Suppressor macrophage treated with lipopolysaccharide for 1 hour (primary cell): ENCODE measurements at places on chromosomes 13 and 19.

DNA sequence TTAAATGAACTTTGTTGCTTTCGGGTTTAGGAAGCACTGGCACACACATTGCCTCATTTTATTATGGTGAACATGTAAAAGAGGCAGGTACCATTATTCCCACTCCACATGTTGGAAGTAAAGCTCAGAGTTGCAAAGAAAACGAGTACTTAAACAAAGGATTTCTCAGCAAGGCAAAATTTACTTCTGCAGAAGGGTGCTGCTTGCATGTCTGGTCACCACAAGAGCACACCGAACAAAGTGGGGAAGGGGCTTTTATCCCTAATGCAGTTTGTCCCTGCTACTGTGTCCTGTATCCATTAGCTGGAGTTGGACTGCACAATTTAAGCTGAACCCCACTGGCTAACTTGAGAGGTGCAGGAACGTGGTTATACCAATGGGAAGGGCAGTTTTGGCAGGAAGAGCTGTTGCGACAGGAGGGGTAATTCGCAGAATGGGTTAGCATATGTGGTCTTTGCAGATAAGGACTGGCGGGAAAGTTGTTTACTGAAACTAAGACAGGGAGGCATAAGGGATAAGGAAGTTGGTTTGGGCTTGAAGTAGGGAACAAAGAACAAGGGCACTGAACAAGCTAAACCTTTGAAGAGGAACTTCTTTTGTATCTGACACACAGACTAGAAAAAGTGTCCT, 545.5 kb downstream of the UQCRFS1 start:
- DNase-seq, result no peak

DNA sequence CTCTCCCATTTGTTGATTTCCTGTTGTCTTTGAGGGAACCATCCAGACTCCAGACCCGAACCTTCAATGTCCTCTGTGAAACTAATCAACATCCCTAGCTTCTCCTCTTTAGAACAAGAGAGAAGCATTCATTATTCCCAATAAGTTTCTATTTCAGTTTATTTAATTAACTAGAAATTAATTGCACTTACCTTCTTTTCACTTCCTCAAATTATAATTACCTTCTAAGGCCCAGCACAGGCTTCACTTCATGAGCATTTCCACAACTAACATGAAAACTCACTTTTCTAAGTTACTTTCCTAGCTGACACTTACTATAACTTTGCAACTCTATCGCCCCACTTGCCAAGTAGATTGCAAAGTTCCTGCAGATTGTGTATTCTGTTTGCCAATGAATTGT, 71.6 kb upstream of the HTR2A start:
- no peak for DNase-seq

DNA sequence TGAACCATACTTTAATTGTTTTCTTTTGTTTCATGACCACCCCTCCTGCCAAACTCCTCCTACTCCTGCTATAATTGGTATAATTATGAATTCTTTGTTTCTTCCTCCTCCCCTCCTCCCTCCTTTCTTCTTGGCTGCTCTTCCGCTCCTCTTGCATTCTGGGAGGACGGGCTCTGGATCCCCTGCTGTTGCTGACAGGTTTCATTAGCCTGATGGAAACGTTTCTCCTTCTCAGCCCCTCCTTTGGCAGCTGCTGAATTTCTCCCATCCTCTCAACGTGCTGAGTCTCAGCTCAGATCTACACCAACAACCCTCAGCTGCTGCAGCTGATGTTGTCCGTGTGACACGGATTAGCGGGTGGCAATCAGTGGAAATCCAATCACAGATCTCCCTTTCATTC, 97.1 kb upstream of the UBAC2 start:
- no peak for DNase-seq

GRCh38 chr19:55333870-55334269, 5.8 kb upstream of the KMT5C start:
- DNase-seq, result no peak

GRCh38 chr13:79807554-79807953, 326.6 kb downstream of the NDFIP2 start:
- DNase-seq, result no peak

DNA sequence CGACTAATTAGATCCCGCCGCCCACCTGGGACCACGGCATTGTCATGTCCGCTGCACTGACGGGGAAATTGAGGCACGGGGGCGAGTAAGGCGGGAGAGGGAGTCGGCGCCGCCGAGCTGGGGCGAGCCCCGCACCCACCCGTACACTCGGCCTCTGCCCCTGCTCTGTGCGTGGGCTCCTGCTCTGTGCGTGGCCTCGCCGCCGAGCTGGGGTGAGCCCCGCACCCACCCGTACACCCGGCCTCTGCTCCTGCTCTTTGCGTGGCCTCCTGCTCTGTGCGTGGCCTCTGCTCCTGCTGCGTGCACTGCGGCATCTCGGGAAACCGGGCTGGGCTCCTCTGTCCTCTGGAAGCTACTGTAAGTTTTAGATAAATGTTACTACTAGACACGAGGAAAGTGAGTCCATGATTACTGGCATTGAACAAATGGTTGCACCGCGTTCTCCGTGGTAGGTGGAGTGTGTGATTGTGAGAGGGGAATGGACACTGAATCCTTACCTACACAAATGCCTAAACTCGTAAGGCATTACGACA, 826 bp upstream of the C1QTNF9 start:
- no peak for DNase-seq

DNA sequence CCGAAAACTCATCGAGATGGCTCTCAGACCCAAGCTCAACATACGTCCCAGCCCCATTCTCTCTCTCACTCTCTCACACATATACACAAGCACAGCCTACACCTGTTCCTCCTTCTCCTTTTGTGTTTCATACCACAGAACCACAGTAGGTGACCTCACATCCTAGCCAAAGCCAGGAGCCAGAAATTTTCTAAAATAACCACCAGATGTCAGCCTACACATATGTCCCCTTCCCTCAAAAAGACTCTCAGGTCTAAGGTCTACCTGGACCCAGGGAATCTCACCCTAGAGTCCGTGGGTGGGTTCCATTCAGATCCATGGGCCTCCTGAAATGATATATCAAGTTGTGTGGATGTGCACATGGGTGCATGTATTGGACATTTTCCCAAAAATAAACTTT, 104.2 kb upstream of the IPO5 start:
- DNase-seq, result no peak

DNA sequence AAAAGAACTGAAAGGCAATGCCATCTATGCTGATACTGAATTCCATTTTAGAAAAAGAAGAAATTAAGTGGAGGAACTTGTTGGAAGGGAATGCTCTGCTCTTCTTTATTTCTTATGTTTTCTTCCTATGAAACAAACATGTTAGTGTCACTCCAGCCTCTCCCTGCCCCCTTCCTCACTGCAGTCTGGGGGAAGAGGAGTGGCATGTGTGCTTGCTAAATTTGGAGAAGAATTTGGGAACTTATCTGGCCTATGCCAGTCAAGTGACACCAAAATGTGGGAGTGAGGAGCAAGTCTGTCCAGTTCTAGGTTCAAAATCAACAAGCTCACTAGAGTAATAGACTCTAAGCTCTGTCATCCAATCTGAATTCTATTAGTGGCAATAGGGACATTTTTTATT, 214.6 kb downstream of the RBM26 start:
- DNase-seq, result peak; percentile 11

DNA sequence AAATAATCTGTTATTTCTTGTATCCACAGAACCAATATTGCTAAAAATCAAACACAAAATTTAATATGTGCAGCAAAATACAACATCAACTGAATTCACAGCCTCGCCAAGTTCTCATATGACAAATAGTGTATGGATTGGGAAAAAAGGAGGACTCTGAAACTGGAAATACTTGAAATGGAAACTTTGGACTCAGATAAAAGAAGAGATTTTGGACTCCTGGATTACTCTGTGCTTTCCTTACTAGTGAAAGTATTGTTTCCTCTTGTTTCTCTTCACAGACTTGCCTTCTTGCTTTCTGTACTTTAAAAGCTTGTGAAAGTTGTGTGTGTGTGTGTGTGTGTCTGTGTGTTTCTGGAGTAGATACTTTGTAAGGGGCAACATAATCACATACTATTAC, 1596.3 kb downstream of the PCDH9 start:
- no peak for DNase-seq

DNA sequence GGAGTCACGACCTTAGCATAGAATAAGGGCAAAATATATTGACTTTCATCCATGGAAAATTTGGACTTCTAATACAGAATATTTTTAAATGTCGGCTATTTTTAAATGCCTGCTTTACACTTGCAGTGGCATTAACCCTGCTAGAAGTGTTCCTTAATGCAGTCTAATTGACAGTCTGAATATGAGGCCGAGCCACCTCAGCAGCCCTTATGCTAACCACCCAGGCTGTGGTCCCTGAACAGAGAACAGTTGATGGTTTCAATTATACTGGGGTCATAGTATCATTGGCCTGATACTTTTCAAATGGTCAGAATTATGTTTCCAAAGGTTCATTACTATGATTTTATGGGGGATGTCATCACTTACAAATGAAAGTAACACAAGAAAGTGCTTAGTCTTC, 764.7 kb upstream of the SLITRK1 start:
- no peak for DNase-seq

DNA sequence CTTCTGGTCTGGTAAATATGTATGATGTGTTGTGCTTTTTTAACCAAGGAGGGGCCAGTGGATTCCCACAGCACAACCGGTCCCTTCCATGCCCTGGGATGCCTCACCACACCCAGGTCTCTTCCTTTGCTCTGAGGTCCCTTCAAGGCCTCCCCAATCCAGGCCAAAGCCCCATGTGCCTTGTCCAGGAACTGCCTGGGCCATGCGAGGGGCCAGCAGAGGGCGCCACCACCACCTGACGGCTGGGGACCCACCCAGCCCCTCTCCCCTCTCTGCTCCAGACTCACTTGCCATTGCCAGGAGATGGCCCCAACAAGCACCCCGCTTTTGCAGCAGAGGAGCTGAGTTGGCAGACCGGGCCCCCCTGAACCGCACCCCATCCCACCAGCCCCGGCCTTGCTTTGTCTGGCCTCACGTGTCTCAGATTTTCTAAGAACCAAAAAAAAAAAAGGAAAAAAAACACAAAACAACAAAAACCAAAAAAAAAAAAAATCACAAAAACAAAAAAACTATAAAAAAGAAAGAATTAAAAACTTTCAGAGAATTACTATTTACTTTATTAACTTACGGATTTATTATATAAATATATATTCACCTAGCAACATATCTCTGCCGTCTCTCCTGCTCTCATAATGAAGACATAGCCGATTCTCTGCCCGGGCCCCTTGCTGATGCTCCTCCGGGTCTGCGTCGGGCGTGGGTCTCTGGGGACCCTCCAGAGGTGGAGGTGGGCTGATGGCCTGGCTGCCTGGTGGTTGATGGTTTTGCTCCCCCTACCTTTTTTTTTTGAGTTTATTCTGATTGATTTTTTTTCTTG, 14.4 kb downstream of the CAPN12 start:
- peak; percentile 90 for DNase-seq

- no peak for DNase-seq
These were observed 1331.5 kb upstream of the PCDH20 start for GRCh38 chr13:62747152-62747551.

- DNase-seq, result no peak
These were observed 136.1 kb upstream of the IRS2 start for GRCh38 chr13:109922518-109922917.

DNA sequence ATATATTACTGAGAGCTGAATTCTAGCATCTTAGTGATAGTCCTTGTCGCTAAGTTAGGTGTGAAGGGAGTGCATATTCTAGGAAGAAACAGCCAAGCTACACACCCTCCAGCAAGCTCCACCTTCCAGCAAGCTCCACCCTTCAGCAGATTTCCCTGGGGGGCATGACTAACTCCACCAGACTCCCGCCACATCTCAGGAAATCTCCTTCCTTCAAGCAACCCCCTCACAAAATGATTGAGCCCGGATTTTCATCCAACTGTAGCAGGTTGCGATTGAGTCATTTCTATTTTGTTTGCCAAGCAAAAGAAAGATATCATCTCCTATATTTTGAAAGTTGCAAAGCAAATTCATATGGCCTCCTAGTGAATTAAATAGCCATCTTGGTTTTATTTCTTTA, 162.1 kb upstream of the TMTC4 start:
- no peak for DNase-seq

DNA sequence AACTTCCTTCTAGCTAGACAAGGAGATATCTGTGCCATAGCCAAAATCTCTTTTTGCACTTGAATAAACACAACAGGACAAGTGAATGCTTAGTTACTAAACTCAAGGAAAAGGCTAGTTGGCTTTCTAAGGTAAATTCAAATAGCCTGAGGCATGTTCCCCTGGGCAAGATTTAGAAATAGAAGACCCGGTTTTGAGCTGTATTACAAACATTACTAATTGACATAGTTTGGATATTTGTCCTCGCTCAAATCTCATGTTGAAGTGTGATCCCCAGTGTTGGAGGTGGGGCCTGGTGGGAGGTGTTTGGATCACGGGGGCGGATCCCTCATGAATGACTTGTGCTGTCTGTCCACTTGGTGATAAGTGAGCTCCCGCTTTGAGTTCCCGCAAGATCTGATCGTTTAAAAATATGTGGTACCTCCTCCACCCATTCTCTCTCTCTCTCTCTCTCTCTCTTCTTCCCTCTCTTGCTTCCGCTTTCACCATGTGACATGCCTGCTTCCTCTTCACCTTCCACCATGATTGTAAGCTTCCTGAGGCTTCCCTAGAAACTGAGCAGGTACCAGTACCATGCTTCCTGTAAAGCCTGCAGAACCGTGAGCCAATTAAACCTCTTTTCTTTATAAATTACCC, 3.9 kb upstream of the KBTBD6 start:
- DNase-seq, result no peak

GRCh38 chr19:17335575-17335974, 920 bp upstream of the ANO8 start:
- DNase-seq, result no peak

GRCh38 chr19:29088761-29089160, 124.2 kb downstream of the UQCRFS1 start:
- DNase-seq, result no peak

DNA sequence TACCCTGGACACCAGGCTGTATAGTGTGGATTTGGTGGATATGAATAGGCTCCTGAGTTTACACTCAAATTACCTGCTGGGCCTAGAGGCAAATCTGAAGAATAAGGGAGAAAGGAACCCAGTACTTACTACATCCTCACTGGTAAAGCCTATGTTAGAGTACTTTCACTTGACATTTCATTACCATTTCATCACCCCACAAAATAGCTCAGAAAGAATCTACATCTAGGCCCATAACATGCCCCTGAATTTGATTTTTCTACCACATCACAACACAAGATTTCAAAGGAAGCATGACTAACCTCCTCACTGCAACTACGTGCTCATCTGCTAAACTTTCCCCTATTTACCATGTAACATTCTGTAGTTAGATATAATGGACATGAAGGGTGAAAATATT, 43.3 kb downstream of the VWA8 start:
- peak; percentile 31 for DNase-seq
